NCI-H82 (cell line): ENCODE measurements at places on chromosomes 7 and 10.
A peak's percentile ranks its signal among the peaks of the same experiment; 100 is the strongest.

DNA sequence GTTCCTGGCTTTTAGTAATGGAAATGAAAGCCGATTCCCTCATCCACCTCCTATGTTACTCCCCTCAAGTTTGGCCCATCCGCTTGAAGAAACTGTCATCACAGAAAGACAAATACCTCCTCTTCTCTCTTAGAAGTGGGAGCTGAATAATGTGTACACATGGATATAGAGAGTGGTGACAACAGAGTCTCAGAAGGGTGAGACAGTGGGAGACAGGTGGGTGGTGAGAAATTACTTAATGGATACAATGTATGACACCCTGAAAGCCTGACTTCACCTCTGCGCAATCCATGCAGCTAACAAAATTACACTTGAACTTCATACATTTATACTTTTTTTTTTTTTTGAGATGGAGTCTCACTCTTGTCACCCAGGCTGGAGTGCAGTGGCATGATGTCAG, 217.5 kb downstream of the SKIDA1 start:
- no peak for DNase-seq

DNA sequence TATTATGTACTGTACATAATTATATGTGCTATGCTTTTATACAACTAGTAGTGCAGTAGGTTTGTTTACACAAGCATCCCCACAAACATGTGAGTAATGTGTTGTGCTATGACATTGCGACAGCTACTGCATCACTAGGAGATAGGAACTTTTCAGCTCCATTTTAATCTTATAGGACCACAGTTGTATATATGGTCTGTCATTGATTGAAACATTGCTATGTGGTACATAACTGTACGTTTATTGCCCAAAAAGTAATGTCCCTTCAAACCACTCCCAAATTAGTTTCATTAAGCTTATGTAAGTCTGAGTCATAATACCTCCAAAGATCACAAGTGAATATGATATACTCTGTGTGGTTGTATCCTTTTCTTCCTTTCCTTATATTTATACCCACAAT, 183.2 kb upstream of the POT1 start:
- DNase-seq: no peak

DNA sequence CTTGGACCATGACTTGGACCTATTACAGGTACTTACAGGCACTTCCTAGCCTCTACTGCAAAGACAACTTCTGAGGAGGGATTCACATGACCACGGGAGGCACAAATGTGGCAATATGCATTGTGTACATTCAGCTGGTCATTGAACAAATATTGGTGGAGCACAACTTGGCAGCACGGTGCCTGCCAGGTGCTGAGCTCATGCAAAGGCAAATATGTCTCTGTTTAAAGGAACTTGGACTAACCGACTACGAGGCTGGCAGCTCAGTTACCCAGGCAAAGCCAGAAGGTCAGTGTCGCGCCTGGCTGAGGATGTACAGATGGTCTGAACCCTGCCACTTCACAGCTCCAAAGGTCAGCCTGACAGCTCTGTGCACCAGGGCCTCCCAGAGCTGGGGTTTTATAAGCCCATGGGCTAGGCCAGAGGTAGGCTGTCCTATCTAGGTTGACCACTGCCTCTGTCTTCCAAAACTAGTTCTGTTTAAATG, 6.1 kb downstream of the DENND11 start:
- no peak for DNase-seq

GRCh38 chr10:112446855-112447619, at the start of the genes VTI1A and ZDHHC6:
TSS of gene VTI1A (plus strand) at chr10:112447215. CDS start at chr10:112447374, 159 bp downstream.
TSS of gene ZDHHC6 (minus strand) at chr10:112446914. CDS start at chr10:112445436, 1,478 bp downstream.
- DNase-seq: peak; percentile 82

DNA sequence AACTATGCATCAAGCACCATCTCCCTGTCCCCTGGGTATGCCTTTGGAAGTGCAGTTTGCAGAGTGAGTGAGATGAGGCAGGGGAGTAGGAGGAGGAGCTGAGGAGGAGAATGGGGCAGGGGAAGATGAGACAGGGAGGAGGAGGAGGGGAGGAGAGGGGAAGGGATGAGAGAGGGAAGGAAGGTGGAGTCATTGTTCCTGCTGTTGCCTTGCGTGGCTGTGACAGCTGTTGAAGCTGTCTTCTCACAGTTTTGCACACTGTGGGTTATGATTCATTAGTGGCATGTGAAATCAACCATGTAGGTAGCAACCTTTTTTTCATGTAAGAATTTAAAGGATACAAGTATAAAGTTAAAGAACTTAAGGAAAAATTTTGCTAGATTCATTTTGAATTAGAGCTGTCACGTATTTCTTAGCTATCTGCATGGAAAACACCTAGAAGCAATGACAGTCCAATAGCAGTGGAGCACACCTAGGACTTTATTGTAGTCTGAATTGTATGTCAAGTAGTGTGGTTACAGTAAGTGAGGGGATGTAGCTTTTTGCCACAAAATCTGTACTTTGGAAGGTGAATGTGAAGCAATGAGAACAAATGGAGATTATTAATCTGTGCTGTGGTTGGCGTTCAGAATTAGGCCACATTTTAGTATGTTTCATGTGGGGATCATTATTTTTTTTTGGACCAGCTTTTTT, 21.7 kb downstream of the CCM2 start:
- DNase-seq: peak; percentile 29

DNA sequence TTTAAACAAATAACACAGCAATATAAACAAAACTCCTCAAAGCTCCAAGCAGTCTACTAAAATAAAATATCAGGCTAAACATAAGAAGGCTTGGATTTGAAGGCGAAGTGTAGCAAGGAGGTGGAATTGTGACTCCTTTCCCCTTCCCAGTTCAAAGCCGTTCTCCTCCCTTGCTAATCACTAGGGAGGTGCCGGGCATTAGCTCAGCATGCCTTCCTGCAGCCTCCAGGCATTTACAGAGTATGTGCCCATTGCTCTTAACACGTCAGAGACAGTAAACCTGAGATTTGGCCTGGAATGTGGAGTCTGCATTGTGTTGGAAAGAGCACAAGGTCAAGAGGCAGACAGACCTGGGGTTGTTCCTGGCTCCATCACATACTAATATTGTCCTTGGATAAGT, 15.6 kb downstream of the CNNM1 start:
- DNase-seq: no peak

DNA sequence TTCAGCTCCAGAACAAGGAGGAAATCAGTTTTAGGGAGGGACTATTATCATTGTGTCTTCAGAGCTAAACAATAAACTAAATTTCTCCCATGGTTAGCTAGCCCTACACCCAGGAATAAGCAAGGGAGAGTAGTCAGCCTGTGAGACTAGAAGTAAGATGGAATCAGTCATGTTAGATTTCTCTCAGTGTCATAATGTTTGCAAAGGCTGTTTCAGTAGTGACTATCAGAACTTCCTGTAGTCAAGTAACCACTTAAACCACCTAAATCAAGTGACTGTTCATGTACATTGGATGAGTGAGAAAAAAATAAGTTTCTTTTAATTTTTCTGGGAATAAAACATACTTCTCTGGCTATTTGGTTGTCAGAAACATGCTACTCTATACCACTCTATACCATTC, 121.6 kb downstream of the KCND2 start:
- DNase-seq: no peak

DNA sequence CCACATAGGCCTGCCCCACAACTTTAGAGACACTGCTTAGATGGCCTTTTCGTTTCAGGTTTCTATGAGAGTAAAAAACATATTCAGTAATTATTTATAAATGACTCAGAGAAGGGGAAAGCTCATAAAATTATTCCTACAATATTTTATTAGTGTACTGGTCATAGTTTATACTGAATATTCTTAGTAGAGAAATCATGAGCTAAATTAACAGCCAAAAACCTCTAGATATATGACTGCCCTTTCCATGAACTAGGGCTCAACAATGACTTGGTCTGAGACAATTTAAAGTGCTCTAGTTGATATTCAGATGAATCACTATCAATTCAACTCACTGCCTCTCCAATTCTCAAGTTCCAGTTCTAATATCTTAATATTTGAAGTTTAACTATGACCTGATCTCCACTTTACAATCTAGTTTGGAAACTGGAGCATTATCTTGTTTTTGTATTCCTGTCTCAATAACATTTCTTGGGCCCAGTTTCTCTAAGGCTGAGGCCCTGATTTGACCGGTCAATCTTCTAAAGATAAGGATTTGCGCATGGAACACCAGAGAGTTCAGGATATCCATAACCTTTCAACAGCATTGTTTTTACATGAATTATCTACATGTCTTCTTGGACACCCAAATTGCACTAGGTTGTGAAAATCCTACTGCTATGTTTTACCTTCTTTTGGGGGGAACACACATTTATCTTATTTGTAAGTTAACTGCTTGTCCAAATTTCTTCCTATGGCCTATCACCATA, 141.6 kb downstream of the DGKB start:
- no peak for DNase-seq

DNA sequence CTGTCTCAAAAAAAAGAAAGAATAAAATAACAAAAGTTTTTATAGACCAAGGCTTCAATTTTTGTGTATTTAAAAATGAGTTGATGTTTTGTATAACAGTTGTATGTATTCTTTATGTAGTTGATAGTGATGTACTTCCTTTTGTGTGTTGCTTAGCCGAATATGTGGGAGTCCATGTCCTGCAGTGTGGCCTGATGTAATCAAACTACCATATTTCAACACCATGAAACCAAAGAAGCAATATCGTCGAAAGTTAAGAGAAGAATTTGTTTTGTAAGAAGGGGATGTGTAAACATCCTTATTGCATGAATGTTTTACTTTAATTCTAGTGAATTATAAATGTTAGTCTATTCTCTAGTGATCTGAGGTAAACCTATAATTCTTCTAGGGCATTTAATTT, 56.6 kb downstream of the MPLKIP start:
- no peak for DNase-seq

DNA sequence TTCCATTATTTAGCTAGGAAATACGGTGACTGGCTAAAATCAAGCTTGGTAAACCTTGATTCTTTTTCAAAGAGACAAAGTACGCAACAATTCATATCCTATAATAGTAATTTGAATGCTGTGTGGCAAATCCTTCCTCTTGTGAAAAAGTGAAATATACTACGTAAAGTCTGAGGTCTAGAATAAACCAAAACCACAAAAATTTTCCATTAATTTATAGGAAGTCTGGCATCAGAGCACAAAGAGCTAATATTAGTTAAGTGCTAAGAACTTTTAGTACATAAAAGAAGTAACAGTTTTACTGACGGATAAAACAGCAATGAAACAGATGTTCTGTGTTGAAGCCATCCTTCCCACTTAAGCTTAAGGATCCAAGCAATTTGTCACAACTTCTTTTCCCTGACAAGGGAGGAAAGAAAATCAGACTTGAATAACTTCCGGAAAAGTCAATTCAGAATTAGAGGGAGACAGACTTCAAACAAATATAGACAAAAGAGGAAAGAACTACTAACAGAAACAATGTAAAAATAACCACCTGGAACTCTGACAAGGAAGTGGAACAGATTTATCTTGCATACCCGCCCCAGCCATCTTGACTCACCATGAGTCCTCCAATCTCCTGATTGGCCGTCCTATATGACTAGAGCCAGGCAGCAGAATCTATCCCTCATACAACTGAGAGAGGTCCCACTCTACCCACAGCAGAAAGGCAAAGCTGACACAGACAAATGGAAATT, 34.6 kb downstream of the RHEB start:
- DNase-seq: no peak

- DNase-seq: no peak
These were observed 69.8 kb upstream of the STEAP1B start for GRCh38 chr7:22569586-22570321.

- no peak for DNase-seq
These were observed 14.8 kb downstream of the ZSCAN25 start for GRCh38 chr7:99631295-99632109.

DNA sequence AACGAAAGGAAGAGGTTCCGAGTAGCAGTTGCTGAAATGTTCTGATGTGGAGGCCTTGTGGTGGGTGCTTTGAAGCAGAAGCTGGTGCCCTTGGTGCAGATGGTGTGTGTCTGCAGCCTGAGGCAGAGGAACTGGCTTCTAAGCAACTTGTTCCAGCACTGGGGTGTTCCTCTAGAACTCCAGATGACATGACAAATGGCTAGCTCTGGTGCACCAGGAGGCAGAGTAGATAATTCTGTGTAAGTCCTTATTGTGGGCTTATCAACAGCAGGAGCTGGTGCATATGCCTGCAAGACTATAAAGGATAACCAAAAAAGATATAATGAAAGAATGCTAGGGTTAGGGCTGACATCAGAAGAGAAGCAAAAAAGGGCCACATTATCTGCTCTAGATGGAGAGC, 76.5 kb downstream of the ARL5B start:
- DNase-seq: no peak

DNA sequence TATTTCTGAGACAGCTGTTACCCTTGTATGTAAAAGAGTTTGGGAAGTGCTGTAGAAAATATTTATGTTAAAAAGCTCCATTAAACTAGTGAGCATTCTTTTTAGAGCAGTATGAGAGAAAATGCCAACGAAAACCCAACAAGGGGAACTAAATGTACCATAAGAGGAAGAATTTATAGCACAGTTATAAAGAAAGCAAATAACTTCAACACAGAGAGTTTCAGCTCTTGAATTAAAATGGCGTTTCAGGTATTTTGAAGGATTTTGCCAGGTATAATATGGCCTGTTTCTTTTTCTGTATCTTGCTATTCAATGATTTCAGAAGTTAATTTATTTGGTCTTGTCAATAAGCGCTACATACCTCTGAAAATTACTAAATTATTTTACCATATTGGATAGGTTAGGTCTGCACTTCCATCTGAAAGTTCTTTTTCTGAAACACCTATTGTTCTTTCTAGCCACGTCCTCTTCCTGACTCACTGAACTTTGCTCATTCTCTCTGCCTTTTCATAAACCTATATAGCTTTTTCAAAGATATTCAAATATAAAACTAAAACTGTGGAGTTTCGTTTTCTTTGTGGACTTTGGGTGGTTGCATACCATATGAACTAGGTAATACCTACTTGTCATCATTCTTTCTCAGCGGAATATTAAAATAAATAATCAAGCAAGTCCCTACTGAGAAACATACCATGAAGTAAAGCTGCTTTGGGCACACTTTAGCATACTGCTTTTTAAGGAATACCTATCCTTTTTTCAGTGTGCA, 136.1 kb downstream of the SEMA3A start:
- no peak for DNase-seq

- DNase-seq: no peak
These were observed 9.4 kb upstream of the ZC3HAV1 start for GRCh38 chr7:139118805-139119485.

DNA sequence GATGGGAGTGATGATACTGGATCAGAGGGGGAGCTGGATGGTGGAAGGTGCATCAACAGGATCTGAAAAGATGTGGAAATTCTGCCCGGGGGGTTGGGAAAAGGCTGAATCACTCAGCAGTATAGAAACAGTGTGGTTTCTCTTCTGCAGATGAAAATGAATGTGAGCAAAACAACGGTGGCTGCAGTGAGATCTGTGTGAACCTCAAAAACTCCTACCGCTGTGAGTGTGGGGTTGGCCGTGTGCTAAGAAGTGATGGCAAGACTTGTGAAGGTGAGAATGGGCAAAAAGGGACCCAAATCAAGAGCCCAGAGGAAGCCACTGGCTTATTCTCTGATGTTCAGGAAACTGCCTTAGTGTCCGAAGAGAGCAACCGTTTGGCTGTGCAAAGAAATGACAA, 12.9 kb downstream of the OIT3 start:
- DNase-seq: no peak

- DNase-seq: no peak
These were observed 180.0 kb downstream of the GRID1 start for GRCh38 chr10:86186633-86187032.

GRCh38 chr10:45564303-45564959, 108.1 kb downstream of the ZFAND4 start:
- DNase-seq: no peak

GRCh38 chr7:155533827-155534690, 12.3 kb downstream of the CNPY1 start:
- DNase-seq: peak; percentile 93
